ENCODE measurements at places on chromosomes 3 and 15.

GRCh38 chr3:115239717-115240116 is 92.6 kb upstream of the ZBTB20 start:
- DNase-seq = no peak

GRCh38 chr15:69647142-69647513 is 194.5 kb downstream of the RPLP1 start:
- no peak for DNase-seq

- no peak for DNase-seq
Measured at GRCh38 chr3:87691109-87691508, 367.7 kb downstream of the CGGBP1 start.

- DNase-seq = no peak
Measured at GRCh38 chr3:124707656-124708062, 22.6 kb upstream of the UMPS start.

- no peak for DNase-seq
Measured at GRCh38 chr3:182105875-182106274, 394.1 kb downstream of the SOX2 start.

DNA sequence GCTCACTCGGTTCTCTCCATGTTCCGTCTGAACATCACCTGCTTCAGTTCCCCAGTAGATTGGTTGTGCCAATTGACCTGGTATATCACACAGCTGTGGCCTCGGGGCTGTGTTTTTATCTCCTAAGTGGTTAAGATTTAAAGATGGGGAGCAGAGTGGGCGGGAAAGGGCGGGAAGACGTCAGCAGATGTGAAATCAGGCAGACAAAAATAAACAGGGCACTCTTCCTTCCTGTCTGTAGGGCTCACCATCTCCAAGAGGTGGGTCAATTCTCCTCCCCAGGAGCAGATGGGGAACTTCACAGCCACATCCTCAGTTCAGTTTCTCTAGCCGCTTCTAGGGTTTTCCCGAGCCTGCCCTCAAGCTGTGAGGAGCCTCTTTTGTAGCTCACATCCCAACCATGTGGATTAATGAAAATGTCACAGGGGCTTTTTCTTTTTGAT is 26.8 kb upstream of the LIMD1 start:
- peak; percentile 1 for DNase-seq

DNA sequence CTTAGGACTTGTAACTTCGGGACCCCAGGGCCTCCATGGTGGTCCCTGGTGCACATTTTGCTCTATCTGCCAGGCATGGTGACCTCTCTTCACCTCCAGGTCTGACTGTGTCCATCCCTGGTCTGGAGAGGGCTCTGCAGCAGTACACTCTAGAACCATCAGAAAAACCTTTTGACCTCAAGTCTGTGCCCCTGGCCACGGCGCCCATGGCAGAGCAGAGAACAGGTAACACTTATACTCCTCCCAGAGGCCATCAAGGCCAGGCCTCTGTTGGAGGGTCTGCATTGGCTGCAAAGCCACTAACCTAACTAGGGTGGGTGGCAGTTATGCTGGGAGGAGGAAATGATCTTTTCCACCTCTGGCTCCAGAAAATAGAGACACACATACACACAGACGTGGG is 10.3 kb upstream of the HMCES start:
- DNase-seq = no peak

DNA sequence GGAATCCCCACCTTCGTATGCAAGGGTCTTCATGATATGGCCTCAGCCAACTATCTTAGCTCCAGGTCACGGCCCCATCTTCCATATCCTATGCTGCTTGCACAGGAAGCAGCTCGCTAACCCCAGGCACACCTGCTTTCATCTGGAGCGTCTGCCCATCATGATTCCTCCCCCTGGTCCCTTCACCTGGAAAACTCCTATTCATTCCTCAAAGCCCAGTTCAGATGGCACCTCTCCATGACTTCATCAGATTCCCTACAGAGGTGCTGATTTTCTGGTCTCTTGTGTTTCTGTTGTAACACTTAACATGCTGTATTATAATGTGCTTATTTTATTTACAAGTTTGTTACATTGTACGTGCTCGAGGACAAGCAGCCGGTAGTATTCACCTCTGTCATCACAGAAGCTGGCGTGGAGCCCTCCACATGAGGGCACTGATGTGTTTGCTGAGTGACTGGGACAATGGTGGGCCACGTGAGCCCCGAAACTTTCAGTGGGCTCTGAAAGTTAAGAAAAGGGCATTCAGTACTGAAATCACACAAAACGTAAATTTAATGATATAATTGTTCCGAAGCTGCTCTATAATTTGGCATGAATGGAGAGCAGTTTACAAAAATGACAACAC is 16.2 kb downstream of the MUC20 start:
- no peak for DNase-seq

DNA sequence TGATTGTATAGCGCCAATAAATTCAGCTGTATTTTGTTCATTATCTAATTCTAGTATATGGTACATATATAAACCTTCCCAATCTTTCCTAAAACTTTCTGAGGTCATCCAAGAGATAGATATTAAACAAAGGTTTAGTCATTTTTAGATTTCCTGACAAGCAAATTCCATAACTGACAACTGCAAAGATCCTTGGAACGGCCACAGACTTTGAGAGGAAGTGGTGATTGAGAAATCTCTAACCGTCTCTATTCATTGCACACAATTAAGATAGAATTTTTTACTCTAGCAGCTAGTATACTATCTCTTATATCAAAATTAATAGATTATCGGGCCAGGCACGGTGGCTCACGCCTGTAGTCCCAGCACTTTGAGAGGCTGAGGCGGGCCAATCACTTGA is 4.7 kb downstream of the CSNK1G1 start:
- DNase-seq = no peak

DNA sequence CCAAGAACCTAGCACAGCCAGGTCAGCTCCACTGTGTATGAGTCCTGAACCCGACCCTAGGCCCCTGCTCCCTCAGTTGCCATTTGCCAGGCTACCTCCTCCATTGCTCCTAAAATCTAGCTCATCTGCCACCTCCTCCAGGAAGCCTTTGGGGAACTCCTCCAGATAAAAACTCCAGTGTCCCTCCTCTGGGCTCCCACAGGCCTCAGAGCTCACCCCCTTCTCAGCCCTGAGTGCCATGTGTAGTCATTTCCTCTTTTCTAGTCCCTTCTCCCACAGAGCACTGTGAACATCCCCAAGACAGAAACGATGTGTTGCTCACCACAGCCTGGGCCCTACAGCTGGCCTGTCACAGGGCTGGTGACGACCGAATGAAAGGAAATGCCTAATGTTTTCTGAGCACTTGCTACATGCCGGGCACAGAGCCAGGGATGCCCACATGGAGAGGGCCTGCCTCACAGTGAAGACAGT is 61.0 kb downstream of the IQSEC1 start:
- peak; percentile 54 for DNase-seq

- DNase-seq = no peak
Measured at GRCh38 chr3:67713764-67714469, 59.5 kb upstream of the SUCLG2 start.

GRCh38 chr3:21705769-21706168 is 45.2 kb downstream of the ZNF385D start:
- no peak for DNase-seq

DNA sequence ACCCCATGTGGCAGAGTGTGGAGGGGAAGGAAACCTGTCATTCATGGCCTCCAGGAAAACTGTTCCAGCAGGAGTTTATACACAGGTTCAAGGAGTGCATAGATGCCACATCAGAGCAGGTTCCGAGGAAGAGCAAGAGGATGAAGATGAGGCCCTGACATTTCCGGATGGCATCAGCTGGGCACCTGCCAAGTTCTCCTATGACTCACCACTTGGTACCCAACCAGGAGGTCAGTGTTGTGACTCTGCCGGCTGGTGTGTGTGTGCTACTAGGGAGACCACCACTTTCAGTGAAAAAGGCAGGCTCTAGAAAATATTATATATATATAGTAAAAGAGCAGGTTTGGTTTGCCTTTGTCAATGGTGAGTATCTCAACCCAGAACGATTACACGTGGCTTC is 69.3 kb downstream of the NTRK3 start:
- no peak for DNase-seq

- no peak for DNase-seq
Measured at GRCh38 chr3:16142350-16143025, 32.0 kb upstream of the GALNT15 start.

DNA sequence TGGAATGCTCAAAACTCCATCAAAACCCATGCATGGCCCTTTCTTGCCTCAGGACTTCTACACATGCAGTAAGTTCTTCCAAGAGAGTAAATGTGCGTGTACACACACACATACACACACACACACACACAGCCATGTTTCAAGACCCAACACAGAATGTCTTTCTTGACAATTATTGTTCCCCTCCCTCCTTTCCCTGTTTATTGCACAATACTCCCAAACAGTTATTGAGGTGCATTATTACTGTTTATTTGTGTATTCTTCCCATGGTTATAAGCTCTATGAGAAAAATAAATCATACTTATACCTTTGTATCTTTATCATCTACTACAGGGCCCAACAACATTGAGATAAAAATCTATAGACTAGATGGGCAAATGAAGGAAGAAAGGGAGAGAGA is 523.8 kb upstream of the NAALADL2 start:
- DNase-seq = no peak

GRCh38 chr3:138477120-138477519 is 42.7 kb downstream of the ESYT3 start:
- no peak for DNase-seq
